HT1080 (cell line): ENCODE measurements at places on chromosomes 5 and 9.

DNA sequence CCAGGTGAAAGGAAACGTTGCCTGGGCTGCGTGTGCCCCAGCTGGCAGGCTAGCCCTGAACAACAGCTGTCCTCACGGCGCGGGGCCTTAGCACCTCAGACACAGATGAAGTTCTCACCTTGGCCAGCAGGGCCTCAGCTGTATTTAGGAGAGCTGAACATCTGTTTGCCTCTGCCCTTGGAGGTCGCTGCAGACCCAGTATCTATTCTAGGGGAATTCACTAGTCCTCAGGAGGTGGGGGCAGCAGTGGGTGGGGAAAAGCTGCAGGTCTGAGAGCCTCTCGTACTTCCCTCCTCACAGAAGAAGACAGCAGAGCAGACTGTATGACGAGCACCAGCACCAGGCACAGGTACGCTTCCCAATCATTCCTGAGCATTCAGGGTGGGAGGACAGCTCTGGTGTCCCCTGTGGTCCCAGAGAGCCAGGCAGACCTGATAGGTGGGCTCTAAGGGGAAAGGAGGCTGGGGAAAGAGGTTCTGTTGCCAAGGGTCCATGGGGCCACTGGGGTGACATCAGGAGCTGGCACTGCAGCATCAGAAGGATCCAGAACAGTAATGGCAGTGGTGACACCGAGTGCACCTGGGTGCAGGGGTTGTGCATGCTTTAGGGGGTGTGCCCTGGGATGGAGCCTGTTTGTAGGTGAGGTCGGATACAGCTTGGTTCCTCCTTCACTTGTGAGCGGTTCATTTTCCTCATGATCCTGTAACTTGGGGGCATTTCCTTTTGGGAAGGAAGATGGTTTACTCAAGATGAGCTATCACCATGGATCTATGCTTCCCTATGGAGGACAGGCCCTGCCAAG is 13.8 kb downstream of the CD74 start:
- no peak for DNase-seq

DNA sequence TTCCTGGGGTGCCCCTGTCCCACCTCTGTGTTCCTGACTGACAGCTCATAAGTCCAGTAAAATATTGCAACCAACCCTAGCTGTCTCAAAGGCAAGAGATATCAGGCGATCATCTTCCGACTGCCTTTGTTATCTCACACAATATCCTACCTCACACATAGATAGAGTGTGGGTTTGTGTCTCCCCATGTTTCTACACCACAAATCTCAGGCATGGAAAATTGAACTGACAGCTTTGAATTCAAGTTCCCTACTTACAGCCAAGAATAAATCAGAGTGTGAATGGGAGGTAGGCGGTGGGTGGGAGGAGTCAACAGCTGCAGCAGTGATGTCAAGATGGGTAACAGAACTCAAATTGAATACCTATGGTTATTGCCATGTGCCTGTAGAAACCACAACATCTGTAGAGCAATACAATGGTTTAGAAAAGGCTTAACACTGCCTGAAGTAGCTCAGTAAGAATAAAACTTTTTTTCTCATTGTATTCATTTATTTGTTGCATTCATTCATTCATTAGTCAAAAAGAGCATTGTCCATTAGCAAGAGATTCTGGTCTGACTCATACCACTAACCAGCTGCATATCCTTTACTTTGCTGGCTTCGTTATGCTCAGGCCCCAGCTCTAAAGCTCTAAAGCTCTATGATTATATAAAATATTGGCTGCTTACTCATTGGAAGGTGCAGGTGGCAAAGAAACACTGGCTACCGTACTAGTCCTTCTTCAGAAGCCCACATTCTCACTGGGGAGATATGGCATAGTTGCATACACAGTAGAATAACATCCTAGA is 108.2 kb upstream of the DMAC1 start:
- DNase-seq, result peak; percentile 34

GRCh38 chr5:150209099-150209635 is 19.3 kb downstream of the SLC6A7 start:
- DNase-seq, result peak; percentile 81

GRCh38 chr5:173557123-173557903 is 59.1 kb downstream of the BOD1 start:
- DNase-seq, result no peak

DNA sequence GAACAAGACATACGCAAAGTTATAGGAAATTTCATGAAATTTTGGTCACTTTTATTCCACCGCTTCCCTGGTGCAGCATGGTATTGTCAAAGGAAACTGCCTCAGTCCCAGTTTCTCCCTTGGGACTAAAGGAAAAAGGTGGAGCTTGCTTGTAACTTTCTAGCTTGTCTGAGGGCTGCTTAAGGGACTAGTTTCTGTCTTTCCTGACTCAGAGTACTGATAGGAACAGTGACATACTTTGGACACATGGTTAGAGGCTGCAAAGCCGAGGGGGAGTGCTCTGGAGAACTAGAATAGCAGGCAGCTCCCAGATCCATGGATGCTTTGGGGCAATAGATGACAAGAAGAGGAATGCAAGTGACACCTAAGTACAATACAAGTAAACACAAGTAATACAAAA is 136.7 kb downstream of the CDC42SE2 start:
- DNase-seq, result no peak

DNA sequence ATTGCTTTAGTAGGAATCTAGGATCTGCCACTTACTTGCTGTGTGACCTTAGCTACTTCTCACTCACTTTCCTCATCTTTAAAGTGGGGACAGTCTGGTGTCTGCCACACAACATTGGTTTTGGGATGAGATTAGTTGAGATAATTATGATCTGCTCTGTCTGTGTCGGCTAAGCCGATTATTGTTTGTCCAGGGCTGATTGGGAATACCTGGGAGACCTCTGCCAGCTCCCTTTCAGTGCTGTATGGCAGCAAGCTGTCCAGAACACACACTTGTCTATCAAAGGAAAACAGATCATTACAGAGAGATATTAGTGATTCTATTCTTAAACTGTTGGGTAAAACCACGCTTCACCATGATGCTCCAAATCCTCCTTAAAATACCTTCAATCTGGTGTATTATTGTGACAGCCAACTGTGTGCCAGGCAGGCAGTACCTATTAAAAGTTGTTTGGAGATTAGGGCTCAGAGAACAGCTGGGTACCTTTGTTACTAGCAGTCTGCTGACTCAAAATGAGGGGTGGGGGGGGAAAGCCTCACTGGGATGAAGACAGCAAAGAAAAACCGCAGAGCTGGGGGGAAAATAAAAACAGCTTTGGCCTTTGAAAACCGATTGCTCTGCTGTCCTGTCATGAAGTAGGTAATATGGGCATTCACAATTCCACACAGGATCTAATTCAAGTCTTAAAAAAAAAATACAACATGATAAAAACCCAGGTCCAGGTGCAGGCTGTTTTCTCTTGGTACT is 458.4 kb upstream of the C9orf72 start:
- DNase-seq, result no peak

DNA sequence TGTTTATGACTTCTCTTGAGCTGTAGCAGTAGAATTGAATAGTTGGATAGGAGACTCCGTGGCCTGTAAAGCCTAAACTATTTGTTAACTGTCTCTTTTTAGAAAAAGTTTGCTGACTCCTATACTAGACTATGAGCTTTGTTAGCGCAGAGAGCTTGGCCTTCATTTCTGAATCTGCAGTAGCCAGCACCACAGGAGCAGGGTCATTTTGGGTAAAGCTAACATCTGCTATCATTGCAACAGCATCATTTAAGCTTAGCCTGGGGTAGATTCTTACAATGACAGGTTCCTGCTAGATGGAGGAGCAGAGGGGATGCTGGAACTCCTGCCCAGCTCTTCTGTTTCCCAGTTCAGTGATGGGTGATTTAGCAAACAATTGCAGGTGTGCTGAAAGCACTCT is 133.7 kb upstream of the ASTN2 start:
- DNase-seq, result no peak

DNA sequence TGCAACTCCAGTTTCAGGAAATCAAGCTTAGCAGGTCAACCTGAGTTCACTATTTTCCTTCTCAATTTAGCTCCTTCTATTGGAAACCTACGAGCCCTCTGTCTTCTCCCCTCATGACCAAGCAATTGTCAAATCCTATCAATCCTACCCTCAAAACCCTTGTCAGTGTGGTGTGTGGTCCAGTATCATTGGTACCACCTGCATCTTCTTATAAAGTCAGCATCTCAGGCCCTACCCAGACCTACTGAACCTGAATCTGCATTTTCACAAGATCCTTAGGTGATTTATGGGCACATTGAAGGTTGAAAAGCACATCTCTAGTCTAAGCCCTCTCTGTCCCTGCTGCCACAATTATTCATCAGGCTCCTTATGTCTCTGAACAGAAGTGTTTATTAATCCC is 77.6 kb upstream of the NR4A3 start:
- DNase-seq, result no peak

GRCh38 chr9:106421772-106422171 is 441.2 kb upstream of the ZNF462 start:
- DNase-seq, result peak; percentile 83

GRCh38 chr9:34493972-34494535 is 28.7 kb downstream of the ENHO start:
- DNase-seq, result peak; percentile 5

- DNase-seq, result no peak
Measured at GRCh38 chr5:139178589-139178917, 19.6 kb downstream of the SIL1 start.

DNA sequence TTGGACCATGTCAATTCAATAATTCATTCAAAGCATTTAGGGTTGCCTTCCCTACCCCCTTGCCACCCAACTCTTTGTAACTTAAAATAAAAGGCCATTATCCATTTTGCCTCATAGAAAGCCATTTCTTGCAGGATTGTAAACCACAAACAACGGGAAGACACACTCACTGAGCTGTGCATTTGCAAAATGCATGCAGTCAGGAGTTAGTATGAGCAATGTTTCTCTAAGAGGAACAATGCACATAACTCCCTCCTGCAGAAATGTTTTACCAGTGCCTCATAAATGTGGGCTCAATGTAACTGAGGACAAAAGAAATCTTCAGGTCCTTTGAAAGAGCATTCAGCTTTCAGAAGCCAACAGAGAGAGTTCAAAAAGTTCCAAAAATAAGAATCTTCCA is 98.5 kb upstream of the ABCA1 start:
- DNase-seq, result peak; percentile 72

GRCh38 chr9:114616684-114617520 is 5.8 kb downstream of the TMEM268 start:
- DNase-seq, result no peak

DNA sequence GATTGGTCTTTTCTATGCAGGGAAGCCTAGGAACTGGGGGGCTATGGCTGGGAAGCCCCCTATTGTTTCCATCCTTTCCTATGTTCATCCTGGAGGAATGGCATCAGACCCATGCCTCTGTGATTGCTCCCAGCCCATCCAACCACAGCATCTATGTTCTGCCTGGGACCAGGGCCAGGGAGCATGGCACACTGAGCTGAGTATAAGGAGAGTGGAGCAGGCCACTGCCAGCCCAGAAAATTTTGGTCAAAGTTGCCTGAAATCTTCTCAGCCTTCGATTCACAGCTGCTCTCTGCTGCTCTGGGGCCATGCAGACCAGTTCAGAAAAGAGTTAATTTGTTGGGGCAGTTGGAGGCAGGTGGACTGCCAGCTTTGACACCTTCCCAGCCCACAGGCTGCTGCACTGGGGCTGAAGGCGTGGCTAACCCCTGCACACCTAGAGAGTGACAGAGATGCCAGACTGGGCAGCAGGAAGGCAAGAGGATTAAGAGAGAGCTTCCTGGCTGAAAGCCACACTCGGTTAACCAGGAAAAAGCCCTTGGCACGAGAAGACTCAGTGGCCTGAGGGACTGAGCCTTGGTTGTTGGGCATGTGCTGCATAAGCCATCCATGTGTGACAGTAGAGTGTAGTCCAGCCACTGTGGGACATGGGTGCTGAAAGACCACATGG is 12.1 kb downstream of the TGFBI start:
- peak; percentile 35 for DNase-seq

DNA sequence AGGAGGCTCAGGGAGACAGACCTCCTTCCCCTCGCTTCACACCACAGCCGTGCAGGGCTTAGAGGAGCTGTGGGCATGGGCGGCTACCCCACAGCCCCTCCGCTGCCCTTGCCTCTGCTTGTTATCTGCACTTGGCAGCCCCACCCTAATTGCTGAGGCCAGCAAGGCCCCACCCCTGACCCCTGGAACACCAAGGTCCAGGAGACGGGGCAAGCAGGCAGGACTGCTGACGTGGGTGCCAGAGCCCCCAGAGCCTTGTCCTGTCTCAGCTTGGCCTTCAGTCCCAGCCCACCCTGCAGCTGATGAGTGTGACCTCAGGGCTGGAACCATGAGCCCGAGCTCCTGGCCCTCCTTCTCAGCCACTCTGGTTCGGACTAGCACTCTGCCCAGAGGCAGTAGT is 29.1 kb upstream of the NEURL1B start:
- DNase-seq, result no peak

- DNase-seq, result peak; percentile 99
Measured at GRCh38 chr9:105007143-105007542, 79.2 kb upstream of the ABCA1 start.
